Cardiac fibroblast (primary cell): ENCODE measurements at places on chromosomes 7 and 10.
A peak's percentile ranks its signal among the peaks of the same experiment; 100 is the strongest.

DNA sequence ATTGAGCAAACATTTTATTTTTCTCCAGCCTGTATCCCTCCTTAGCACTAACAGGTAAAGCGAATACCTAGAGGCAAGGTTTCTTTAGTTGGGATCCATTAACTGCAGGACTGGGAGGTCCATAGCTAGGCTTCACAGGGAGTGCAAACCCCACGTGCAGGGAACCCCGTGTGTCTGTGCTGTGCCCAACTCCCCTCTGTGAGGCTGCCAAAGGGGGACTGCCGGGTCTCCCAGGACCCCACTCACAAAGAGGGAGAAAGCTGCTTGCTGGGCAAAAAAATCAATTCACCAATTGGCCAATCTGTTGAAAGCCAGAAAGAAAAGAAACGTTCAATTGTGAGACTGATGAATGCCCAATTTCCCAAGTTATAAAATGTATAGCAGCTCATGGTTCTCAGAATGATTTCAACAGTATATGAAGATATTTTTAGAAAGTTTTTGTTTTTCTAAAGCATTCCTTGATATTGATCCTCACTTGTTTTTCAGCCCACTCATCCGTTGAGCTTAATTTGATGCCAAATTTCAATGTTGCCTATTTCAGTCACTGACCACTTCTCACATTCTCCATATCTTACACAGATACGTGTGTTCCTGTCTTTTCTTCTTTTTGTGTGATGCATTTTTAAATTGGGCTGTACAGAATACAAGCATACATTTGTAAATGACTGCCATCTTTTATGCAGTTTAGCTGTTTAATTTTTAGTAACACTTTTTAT, 202.7 kb upstream of the PRSS58 start:
- DNase-seq = peak; percentile 67

DNA sequence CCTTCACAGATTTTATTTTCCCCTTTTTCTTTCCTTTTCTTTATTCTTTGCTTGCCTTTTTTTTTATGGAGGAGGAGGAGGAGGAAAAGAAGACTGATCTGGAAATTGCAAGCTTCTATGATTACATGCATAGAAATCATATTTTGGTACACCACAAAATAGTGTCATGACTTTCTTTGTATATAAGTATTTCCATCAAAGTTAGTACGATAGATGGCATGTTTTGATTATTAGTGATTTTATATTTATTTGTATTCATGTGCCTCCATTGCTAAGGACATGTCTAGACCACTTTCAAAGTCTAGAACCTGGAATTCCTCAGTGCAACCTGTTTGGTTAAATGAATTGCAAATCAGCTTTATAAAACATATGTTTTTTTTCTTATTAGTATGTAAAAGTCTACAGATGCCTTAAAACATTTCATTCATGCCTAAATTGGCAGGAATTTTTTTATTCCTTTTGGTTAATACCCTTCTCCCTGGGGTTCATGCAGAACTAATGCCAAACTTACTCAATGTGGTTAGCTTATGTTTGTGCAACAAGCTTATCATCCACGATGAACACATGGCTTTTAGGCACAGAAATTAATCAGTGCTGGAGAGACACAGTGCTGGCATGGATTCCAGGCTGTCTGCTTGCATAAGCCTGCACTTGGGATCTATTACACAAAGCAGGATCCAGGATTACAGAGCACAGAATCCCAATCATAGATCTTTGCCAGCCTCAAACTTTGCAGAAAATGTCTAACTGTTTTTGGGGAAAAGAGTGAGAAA, 213.1 kb downstream of the CHRM2 start:
- DNase-seq = peak; percentile 76

GRCh38 chr7:90188281-90188680, 23.3 kb upstream of the STEAP2 start:
- no peak for DNase-seq

GRCh38 chr10:58942724-58943123, 233.7 kb upstream of the PHYHIPL start:
- no peak for DNase-seq

DNA sequence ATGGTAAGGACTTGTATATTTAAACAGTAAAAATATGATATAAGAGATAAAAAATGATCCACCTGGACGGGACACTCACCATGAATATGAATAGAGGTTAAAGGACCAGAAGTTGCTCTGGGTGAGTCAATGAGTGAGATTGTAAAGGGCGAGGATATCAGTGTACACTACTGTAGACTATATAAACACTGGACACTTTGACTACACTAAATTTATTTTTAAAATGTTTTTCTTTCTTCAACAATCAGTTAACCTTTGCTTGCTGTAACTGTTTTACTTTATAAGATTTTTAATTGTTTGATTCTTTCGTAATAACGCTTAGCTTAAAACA, 202.8 kb downstream of the VTI1A start:
- no peak for DNase-seq

GRCh38 chr10:788796-789748, 99.6 kb upstream of the DIP2C start:
- peak; percentile 56 for DNase-seq

GRCh38 chr7:27916372-27916771, 176.4 kb downstream of the TAX1BP1 start:
- DNase-seq = no peak

DNA sequence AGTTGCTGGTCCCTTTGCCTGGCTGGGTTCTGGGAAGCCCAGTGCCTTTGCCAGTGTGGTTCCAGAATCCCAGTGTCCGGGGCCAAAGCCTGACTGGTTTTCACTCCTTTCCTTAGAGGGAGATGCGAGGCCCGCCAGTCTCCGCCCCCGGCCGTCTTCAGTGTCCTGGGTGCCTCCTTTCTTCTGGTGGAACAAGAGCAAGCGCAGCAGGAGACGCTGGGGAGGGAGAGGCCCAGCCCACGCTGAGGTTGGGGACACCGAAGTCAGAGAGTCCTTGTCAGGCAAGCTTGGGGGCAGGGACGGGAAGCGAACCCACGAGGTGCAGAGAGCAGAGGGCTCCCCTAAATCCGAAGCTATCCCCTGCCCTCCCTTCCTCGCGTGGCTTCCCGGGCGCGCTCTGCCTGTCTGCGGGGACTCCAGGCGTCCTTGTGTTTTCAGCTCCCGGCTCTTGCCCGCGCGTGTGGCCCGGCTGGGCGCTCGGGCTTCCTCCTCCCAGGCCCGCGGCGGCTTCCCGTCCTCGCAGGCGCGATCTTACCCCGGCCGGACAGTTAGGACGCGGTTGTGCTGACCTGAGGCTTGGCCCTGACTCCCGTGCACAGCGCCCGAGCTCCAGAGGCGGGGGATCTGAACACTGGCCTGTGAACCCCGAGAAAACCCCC, 60.6 kb upstream of the UBE3C start:
- DNase-seq = peak; percentile 3

GRCh38 chr10:119500821-119501220, 41.7 kb downstream of the RGS10 start:
- no peak for DNase-seq

DNA sequence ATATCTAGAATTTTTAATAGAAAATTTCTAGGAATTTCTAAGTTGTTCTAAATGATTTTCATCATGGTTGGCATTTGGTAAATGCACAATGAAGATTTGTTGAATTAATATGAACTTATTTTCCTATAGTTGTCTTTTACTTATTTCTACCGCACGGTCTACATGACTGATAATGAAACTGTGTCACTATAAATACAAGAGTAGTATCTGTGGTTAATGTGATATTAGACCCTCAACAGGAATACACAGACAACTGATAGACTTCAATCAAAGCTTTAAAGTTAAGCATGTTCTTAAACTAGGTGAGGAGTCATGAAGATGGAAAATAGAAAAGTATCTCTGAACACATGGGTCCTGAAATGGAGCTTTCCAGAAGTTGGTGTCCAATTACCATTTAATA, 297.9 kb upstream of the ETV1 start:
- no peak for DNase-seq

DNA sequence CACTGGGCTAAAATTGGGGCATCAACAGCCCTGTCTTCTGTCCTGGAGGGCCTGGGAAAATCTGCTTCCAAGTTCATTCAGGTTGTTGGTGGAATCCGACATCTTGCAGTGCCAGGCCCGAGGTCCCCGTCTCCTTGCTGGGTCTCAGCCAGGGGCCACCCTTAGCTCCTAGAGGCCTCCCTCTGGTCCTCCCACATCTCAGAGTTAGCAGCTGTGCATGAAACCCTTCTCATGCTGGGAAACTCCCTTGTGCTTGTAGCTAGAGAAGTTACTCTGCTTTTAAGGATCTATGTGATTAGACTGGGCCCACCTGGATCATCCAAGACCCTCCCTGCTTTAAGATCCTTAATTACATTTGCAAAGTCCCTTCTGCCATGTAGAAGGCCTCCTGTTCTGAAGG, 15.3 kb downstream of the HIP1 start:
- no peak for DNase-seq

GRCh38 chr7:23930312-23930711, 220.3 kb downstream of the STK31 start:
- DNase-seq = no peak

DNA sequence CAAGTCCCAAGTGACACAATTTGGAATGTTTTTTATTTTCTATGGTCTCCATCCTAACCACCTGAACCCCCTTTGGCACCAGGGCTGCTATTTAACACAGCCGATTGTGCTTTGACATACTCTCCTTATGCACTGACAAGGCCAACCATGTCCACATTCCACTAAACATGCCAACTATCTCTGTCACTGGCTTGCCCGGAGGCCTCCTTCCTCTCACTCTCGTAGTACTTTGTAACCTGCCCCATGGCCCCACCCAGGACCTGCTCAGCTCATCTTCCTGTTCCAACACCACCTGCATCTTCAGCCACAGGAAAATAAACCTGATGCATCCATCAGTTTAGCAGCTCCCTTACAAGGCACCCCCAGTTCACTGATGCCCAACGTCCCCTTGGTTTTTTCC, 63.1 kb downstream of the GPAM start:
- DNase-seq = no peak

DNA sequence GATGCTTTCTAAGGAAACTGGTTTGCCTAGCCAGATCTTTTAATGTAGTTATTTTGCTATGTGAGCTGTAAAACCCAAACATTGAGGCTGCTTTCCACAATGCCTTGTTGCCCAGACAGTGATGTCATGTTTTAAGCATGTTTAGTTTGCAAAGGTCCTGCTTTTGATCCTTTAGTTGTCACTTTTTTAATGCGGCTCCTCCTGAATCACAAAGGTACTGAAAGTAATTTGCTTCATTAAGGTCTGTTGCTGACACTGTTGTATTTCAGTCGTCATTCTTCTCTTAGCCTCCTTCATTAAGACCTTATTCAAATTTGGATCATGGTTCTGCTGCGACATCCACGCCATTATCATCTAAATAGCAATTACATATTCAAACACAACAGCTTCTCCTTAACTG, 10.6 kb downstream of the RPA3 start:
- DNase-seq = no peak

GRCh38 chr10:75400771-75401568, 594 bp downstream of the ZNF503 start:
- peak; percentile 80 for DNase-seq

DNA sequence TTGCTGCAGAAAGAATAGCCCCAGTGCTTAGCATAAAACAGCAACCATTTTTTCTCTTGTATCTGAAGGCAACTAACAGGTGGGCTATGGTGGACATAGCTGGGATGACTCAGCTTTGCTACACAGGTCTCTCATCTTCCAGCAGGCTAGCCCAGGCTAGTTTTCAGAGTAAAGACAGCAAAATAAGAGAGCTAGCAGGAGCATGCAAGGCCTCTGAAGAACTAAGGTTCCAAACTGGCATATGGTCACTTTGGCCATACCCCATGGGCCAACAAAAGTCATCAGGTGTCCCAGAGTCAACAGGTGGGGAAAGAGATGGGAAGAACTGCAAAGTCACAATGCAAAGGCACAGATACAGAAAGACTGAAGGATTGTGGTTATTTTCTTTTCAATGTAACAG, 571.6 kb upstream of the MGMT start:
- no peak for DNase-seq

DNA sequence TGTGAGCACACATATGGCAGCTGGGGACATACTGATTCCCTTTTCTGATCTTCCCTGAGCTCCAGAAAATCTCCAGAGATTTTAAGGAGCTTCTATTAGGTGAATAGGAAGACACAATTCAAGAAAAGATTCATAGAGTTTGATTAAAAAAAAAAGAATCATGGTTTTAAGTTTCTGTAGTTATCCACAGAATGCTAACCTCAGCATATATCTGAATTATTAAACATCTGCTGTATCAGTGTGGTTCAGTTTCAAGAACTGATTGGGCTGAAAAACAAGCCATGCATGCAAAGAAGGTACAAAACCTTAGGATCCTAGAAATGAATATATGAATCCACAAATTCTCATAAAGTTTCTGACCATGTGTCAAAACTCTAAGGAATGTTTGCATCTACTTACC, 94.1 kb upstream of the ZNF438 start:
- no peak for DNase-seq

DNA sequence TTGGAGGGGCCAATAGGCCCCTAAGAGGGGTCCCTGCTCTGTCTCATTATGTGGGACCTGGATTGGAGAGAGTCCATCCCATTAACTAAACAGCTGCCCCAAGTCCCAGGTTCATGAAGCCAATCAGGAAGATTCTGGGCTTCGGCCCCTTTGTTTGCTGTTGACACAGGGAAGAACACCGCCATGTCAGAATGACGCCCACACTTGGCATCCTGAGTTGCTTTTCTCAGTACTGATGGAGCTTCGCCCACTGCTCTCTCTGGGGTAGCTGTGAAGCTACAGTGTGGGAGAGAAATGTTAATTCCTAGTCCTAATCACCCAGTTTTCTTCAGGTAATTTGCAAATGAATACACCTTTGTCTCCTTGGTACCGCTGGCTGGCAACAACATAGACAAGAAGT, 264.7 kb downstream of the GLRX3 start:
- no peak for DNase-seq

GRCh38 chr10:74738542-74738941, 87.9 kb upstream of the KAT6B start:
- no peak for DNase-seq

- DNase-seq = no peak
Measured at GRCh38 chr10:102767428-102768160, 23.8 kb downstream of the WBP1L start.

- peak; percentile 65 for DNase-seq
Measured at GRCh38 chr10:73591935-73592699, 975 bp upstream of the USP54 start.

DNA sequence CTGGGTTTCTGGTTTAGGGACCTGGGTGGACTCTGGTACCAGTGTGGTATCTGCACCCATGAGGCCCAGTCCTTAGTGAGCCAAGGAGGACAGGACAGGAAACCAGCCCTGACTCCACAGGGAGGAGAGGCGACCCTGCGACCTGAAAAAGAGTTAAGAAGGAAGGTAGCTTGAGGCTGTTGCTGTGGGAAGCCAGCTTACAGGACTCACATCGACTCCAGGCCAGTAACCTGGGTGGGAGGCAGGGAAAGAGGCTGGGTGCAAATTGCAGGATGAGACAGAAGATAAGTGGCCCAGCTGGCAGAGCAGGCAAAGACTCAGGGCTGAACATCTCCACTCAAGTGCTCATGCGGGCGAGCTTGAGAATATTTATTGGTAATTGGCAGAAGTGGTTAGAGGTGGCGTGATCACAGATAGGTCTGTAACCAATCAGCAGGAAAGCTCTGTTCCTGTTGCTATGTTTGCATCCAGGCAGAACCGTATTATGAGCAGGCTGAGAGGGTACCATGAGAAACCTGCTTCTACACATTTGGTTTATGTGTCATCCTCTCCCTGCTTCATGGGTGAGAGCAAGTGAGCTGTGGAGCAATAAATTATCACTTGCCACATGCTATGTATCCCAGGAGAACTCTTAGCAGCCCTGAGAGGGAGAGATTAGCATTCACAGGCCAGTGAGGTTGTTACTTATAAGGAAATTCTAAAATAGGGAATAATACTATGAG, 11.0 kb downstream of the TLL2 start:
- no peak for DNase-seq
